ENCODE measurements at places on chromosomes 5 and 9.

DNA sequence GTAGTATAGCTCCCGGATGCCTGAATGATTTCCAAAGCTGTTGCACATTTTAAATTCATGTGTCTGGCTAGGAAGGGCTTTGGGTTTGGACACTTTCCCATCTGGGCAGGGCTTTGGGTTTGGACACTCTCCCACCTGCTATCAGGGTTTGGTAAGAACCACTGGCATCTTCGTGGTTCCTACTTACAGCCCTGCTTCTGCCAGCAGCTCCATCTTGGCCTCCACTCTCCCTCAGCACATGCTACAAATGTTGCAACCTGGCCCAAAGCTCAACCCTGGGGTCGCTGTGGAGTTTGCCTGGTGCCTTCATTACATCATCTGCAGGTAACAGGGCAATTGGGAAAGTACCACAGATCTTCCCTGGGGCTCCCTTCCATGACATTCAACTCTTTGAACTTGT, 3.5 kb downstream of the TMCO6 start:
- no peak for DNase-seq

GRCh38 chr9:24912767-24913166, 367.1 kb upstream of the IZUMO3 start:
- DNase-seq, result no peak

DNA sequence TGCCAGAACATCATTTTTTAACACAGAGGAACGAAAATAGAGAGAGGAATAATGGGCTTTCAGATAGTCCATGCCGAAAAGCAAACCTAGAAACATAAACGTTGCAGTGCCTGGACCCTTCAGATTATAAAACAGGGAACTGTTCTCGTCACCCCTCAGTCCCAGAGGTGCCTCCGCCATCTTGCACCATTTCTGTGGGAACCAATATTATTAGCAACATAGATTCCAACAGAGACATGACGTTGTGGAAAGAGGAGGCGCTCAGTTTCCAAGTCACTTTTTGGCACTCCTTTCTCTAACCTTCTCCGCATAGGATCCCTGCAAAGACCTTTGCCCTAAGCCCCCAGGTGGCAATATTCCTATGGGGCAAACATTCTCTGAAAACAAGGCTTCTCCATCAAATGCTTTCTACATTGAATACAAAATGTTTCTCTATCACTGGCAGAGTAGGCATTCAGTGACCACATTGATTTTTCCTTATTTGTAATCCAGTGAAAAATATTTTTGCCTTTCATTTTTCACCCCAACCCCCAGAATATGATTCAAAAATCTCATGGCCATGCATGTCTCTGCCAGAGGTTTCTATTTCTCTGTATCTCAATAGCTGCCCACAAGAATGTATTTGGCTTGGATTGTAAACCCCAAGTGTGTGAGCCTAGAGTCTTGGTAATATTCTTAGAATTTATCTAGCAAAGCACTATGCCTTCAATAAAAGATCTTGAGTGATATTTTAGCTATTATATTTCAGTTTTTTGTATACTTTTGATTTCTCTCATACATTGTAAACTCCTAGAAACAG, 500.8 kb upstream of the WWC1 start:
- no peak for DNase-seq

DNA sequence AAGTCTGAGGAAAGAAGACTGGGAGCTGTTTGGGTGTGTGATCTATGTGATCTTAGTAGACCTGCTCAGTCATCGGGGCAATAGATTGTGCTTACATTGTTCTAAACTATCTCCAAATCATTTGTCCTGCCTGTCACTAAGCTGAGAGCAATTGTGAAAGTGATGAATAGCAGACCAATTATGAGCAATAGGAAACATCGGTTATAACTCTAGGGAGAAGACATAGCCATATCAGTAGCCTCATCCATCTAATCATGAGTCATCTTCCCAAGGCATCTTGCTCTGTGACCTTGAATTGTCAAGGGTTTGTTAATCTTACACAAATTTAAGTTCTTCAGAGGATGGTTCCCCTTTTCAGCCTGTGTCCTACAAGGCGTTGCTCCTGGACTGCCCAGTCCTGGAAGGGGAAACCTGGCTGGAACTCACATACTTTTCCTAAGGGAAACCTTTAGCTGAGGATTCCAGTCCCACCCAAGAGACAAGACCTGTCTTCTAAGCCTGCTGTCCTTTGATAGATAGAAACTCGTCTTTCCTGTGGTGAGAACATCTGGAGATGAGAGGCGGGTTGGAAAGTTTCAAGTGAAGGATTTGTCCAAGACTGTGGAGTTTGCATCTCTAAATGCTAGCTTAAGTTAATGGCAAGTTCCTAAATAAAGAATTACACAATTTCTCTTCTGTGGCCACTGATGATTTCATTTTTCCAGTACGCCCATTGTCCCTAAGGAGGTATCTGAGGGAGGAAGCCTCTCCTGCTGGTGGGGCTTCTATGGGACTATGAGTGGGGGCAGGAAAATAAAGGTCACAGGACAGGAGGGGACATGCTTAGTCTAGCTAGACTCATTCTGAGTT, 53.9 kb upstream of the TRIM32 start:
- DNase-seq, result no peak

GRCh38 chr9:34653151-34654072, 1.4 kb downstream of the IL11RA start:
- DNase-seq, result no peak

Data from activated CD4-positive, alpha-beta T cell treated with anti-CD3 and anti-CD28 coated beads, Interleukin-2, amount 50 U/mL, for 48 hours (primary cell).